H7 (cell line): ENCODE measurements at places on chromosomes 7 and 10. TPM values are rescaled to one million over a fixed set of nuclear protein-coding genes. Genes with fewer than 3 reads are reported as not detected.

DNA sequence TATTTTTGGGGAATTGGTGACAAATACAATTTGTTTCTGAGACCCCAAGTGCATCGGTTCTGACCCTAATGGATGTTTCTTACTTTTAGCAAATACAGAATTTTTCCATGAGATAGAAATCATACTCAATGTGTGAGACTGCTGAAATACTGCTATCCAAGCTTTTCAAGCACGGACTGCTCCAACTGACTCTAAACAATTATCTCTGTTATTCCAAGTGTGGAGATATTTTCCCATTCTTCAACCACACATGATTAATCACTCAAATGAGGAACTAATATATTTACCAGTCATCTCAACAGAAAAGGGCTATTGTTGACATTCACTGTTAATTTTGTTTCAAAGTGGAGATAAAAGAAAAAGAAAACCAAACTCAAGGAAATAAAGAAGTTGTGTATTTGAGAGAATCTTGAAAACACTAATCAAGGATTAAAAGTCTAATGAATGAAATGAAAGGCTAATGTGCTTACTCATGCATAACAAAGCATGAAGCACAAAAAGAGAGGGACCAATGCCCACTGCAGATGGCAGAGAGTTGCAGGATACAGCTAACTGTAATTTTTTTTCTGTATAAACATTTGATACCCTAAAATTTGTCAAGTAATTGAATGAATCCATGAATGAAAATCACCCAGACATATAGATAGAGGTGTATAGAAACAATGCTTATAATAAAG, 423.6 kb downstream of the DGKB start:
- DNase-seq, result no peak

DNA sequence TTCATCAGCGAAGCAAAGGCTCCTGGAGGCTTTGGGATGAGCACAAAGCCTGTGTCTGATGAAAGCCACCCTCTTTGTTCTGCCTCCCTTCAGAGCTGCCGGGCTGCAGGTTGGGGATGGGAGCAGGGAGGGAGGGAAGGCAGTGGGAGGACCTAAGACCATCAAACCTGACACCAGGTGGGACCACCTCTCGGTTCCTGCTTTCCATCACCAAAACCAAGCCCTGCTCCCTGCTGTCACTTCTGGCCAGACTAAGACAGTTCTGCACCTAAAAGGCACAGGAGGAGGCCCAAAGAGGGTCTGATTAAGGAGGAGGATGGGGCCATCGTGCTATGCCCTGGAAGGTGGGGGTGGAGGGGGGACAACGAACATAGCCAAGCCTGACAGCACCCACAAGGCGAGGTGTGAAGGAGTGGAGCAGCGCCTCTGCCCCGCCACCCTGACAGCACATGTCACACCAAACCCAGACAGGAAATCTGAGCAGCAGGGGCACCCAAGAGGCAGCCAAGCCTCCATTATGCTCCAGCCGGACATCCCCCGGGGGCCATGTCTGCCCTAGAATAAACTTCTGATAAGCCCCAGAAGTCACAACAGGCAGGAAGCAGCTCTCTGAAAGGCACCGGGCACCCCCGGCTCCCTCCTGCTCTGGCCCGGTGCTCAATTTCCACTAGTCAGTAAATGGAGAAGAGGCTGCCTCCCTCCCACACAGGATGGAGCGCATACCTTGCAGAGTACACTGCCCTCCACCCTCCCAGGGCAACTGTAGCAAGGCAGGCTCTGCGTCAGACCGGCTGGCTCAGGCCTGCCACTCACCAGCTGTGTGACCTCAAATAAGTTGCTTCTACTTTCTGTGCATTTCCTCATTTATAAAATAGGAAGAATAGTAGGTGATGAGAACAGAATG, 48.9 kb downstream of the DLG5 start:
- DNase-seq, result peak; percentile 85

Gene SH2D4B
- not detected in 2 replicates for total RNA-seq

Gene UNCX
- total RNA-seq, result not detected in 2 replicates

GRCh38 chr7:146956853-146957252, 840.3 kb downstream of the CNTNAP2 start:
- no peak for DNase-seq

DNA sequence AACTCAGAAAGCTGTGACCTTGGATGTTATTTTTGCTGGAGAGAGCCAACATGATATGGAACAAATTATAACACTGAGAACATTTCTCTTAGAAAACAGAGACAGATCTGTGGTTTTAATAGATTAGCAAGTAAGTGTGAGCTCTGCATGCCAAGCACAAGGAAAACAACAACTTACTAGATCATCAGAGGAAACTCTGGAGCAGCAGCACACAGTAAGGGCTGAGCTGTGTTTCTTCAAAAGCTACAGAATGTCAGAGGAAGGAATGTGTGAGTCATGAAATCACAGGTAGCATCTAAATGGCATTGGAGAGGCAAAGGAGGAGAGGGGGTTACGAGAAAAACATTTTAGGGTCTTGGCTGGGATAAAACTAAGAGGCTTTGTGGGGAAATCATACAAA, 283.4 kb upstream of the FZD8 start:
- DNase-seq, result no peak

Gene GIMAP5
- not detected in 2 replicates for total RNA-seq

Gene AQP1
- 0.26 TPM in 1 of 2 replicates, not detected in the other for total RNA-seq

- no peak for DNase-seq
Observed at GRCh38 chr7:132619967-132620366, 43.7 kb upstream of the PLXNA4 start.

Gene SORBS1
- 10.2 and 12.7 TPM in 2 replicates for total RNA-seq

- no peak for DNase-seq
Observed at GRCh38 chr7:100783804-100784203, 43.5 kb downstream of the EPHB4 start.

DNA sequence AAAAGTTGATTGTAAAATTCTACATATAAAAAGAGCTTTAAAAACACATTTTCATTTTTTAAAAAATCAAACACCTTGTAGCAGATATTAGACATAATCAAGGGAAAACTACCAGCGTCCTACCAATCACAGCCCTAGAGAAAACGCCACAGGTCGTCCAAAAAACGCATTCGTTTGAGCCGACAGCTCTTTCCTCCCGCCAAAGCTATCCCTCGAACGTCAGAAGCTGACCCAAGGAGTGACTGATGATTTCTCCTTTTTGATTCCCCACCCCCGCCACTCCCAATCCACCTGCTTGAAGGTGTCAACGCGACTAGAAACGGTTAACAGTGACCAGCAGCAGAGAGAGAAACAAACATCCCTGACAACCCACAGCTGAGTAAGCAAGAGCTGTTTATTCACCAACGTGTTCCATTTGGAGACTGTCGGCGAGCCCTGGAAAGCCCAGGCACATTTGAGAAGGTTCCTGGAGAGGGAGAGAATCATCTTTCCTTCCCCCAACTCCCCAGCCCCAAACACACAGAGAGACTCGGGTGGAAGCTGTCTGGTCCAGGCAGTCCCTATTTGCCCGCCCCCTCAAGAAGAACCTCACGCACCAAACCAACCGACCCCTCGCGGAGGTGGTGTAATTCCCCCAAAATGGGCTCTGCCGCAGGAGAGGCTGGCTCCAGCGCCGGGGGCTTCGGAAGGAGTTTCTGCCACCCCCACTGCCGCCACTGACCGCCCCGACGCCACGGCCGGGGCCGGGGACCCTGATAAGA, 622 bp downstream of the CPEB3 start:
- peak; percentile 54 for DNase-seq

Gene NEUROG3
- 0.14 and 1.4 TPM in 2 replicates for total RNA-seq

DNA sequence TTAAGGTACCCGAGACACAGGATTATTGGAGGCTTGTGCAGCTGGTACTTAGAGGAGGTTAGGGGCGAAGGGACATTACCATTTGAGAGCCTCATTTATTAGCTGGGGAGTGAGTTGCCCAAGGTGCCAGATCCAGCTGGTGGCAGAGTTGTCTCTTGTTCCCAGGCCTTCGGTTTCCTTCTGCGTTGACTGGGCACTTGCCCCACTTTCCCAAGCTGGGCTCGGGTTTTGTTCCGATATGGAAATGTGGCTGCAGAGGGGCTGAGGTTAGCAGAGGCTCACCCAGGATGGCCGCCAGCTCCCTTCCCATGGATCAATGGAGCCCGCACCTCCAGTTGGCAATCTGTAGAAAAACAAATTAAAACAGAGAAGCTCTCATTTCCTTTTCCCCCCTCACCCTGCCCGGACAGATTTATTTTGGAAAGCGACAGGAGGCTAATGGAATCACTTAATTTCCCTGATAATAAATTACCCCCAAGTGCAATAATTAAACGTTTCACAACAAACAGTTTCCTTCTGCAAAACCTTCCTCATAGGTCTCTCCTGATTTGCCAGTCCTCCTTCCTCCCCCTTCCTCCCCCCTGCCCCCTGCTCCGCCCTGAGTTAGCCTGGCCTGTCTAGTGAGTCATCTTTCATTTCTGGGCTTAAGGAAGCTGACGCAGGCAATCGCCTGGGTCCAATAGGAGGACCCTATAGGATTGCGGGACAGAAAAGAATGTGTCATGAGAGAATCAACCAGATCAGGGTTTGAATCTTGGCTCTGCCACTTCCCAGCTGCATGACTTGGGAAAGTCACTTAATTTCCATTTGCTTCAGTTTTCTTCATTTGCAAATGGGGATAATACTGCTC, 51.7 kb downstream of the ADRA2A start:
- DNase-seq, result no peak

- DNase-seq, result no peak
Observed at GRCh38 chr10:106440355-106440754, 724.2 kb downstream of the SORCS1 start.

GRCh38 chr7:36640682-36641081, 83.6 kb downstream of the AOAH start:
- no peak for DNase-seq

DNA sequence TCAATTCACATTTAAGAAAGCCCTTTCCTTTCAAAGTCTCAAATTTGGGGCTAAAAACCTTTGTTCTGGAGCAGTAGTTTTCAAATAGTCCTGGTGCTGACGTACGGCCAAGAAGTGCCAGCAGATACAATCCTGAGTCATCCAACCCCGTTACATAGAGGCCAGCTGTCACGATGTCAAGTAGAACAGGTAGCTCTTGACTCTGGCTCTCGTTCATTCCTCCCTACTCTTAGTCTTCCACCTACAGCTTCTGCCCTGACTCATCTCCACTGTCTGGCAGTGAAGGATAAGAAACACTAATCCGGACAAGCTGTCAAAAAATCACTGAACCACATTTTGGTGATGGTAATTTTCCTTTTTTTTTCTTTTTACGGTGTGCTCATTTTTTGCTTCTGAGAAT, 132.4 kb upstream of the PTN start:
- DNase-seq, result no peak

Gene KAZALD1
- total RNA-seq, result 11.9 and 22.0 TPM in 2 replicates

- DNase-seq, result peak; percentile 93
Observed at GRCh38 chr7:22356701-22357310, at the start of gene RAPGEF5. Gene RAPGEF5 (minus strand): TSS chr7:22357154. CDS start chr7:22357060, 94 bp downstream.

GRCh38 chr10:57919864-57920263, 347.8 kb downstream of the IPMK start:
- DNase-seq, result no peak

DNA sequence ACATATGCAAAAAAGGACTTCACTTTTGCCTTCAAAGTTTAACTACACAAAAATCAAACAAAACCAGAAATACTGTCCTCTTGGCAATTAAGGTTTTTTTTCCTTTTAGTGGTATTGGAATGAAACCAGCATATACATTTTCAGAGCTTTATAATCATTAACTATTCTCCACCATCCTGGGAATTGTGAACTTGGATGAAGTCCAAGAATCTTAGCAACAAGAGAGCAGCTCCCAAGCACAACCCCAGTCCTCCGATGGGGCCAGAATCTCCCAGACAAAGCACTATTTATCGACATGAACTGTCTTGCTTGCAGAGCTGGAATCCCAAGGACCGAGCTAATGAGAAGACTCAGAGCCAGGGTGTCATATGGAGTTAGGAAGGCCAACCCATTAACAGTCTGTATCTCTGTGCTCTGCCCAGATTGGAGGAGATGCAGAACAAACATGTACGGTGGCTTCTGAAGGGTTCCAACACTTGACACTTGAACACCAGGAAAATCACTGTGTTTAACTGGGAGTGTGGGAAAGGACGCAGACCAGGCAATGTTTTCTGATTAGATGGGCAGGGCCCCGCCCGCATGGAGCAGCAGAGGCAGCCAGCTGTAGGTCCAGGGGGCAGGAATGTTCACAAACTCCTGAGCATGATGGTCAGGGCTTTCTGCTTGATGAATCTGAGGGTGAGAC, 35.5 kb downstream of the PPP1R3C start:
- DNase-seq, result no peak

GRCh38 chr10:71531485-71532446, 135.0 kb downstream of the CDH23 start:
- no peak for DNase-seq

DNA sequence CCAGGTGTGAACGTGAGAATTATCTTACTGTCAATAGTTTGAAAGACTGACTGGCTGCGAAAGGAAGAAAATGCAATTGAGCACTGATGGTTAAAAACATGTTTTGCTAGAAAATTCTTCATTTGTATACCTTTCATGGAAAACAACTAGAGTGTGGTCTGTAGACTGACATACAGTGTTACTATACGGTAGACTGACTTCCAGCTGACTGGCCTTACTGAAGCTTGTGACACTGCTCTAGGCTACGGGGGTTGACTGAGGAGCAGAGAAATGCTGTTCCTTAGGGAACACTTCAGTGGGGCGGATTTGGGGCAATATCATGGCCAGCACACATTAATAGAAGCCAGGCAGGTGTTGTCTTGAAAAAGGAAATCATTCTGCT, 25.9 kb upstream of the DDC start:
- no peak for DNase-seq

DNA sequence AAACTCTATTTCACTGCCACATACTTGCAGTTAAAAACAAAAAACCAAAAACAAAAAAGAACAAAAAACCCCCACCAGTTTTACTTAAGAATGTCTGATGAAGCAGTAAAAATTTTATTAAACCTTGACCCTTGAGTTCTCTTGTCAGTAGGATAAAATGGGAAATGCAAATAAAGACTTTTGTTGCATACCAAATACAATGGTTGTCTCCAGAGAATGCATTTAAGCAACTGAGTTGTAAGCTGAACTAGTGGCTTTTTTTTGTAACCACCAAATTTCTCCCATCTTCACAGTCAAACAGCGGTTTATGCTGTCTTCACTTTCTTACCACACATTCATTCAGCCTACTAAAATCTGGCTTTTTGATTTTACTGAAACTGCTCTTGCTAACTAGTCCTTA, 3.1 kb downstream of the SYPL1 start:
- DNase-seq, result no peak

DNA sequence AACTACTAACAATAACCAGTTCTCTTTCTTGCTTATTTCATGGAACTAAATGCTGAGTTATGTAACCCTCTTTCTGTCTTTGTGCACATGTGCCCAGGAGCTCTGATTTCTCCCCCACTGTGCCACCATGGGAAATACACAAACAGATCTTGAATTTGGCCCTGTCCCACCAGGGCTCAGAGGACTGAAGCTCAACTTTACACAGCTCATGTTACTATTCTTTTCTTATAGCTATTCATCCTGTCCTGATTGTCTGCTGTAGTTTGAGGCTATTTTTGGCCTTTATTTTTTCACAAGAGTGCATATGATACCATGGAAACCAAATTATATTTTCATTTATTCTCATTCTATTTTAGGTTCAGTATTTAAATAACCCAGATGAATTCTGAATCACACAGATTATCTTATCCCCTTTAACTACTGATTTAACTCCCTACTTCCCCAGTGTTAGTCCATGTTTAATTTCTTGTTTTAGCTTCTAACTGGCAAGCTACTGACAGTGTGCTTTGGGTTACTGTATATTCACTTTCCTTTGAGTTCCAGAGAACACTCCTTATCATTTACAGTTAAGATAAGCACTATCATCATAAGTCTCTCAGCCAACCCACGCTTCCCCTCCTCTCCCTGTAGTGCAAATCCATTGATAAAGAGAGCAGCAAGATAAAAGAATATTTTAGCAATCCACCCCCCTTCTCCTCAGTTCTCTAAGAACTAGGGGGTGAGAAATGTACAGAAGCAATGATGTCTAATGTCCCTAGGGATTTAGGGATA, 71.8 kb upstream of the GSDME start:
- DNase-seq, result no peak
